ENCODE measurements at places on chromosomes 2 and 18. TPM values are rescaled to one million over a fixed set of nuclear protein-coding genes. Genes with fewer than 3 reads are reported as not detected.

DNA sequence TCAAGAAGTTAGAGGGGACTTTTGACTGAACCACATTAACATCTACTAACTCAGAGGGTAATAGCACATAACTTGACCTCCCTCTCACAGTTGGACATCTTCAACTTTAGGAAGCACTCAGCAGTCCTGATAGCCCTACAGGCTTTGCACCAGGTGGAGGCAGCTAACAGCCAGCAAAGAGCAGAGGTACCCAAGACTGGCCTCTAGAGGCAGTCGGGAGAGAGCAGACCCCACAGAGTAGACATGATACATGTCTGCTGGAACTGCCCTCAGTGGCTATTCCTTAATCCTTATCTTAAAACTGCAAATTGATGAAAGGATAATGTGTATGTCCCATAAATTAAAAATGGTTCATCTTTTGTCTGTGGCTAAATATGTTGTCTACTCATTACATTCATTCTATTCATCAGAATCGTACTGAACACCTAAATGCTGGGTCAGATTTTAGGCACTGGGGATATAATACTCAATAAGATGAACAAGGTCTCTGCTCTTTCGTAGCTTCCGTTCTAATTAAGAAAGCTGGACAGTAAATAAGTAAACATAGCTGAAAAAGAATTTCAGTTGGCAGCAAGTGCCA, 49.8 kb downstream of the CAB39 start:
- no peak for DNase-seq

DNA sequence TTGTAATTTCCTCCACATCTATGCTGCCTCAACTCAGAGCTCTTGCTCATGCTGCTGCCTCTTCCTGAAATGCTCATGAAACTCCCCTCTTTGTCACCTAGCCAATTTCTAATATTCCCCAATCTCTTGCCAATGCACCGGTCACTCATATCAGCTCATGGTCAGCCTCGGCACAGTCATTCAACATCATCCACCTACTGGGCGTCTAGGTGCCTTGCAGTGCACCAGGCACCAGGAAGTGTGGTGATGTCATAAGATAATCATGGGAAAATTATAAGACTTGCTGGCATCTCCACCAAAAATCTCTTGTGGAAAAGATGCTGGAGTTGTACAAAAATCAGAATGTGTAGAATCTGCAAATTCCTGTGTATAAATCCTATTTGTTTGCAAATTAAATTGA, 52.6 kb upstream of the RAB27B start:
- no peak for DNase-seq

- no peak for DNase-seq
Measured at GRCh38 chr2:98541906-98542305, 66.4 kb downstream of the COA5 start.

GRCh38 chr2:220188031-220188430, 560.6 kb downstream of the SLC4A3 start:
- DNase-seq: no peak

DNA sequence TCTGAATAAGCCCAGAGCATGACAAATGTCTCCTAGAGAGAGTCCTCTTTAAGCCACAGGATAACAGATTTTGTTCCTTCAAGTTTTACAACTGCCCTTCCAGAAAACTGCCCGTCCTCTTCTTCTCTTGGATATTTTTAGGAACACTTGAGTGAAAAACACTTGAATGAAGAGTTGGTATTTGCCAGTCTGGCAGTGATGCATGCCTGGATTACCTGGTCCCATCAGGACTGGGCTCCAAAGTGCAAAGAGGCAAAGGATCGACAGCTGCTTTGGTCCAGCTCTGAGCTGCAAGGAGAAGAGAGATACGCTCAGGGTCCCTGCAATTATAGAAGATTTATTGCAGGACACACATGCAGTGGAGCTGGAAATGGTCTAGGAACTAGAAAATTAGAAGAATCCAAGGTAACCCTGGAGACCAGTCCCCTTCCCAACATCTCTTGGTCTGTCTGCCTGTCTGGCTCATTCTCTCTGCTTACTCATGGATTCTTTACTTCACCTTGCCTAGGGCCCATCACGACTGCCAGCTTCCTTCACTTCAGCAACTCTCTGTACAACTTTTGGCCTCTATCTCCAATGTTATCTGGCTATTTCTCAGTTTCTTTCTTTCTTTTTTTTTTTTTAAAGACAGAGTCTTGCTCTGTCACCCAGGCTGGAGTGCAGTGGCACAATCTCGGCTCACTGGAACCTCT, 112.1 kb upstream of the SIX2 start:
- no peak for DNase-seq

DNA sequence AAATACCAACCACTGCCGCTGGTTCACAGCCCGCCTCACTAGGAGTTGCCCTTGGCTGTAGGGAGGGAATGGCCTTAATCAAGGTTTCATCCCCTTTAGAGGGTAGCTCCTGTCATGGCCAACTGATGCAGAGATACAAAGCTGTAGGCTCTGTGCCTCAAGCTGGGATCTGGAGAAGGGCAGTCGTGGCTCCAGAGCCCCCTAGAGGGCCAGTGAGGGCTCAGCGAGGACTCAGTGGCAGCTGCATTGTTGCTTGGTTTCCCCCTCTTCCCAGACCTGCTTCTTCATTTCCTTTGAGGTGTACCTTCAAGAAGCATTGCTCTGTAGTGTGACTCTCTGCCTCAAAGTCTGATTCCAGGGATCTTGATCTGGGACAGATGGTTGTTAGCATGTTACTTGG, 302.1 kb downstream of the LPIN1 start:
- no peak for DNase-seq

- no peak for DNase-seq
Measured at GRCh38 chr2:226488034-226488433, 311.6 kb downstream of the IRS1 start.

- DNase-seq: no peak
Measured at GRCh38 chr2:207885010-207885409, 115.3 kb upstream of the FZD5 start.

GRCh38 chr2:62660087-62660486, 45.4 kb upstream of the EHBP1 start:
- no peak for DNase-seq

- no peak for DNase-seq
Measured at GRCh38 chr2:240742602-240743095, 51.0 kb downstream of the AQP12A start.

GRCh38 chr2:202237787-202238233, 587 bp downstream of the SUMO1 start:
- no peak for DNase-seq

- no peak for DNase-seq
Measured at GRCh38 chr18:3408107-3408506, 41.9 kb upstream of the TGIF1 start.

DNA sequence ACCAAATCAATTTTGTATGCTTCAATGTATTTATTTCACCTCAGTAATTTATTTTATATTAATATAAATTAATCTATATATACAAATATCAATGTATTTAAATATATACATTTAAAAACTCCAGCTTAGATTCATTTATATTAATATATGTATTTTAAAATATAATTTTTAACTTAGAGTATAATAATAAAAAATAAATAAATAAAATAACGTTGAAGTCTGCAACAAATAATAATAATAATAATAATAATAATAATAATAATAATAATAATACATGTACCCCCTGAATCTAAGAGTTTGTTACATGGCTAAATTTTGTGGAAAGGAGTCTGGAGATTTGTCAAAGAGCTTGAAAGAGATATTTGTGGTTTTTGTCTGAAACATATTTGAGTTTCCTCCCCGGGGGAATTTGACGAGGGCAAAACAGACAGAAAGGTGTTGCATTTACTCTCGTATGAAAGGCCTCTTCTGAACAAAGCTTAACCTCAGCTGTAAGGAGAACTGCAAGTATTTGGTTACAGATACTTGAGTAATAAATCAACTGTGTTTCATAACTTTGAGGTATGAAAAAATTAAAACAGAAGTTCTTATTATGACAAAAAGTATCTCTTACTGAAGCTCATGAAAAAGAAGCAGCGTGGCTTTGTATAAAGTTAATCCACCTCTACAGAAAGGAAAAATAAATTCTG, 93.4 kb downstream of the CDH19 start:
- DNase-seq: no peak

DNA sequence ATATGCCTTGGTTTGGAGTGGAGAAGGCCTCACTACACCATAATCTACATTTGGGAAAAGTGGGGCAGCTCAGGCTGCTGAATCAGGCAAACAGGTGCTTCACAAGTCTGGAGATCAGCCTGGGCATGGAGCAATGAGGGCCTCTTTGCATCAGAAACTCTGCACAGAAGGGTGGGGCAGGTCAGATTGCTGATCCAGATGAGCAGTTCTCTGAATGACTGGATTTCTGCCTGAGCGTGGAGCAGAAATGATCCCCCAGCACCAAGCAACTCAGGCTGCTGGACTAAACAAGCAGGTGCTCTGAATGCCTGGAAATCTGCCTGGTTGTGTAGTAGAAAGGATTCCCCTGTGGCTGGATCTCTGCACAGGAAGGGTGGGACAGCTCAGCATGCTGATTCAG, 605.3 kb upstream of the ZNF804A start:
- no peak for DNase-seq

DNA sequence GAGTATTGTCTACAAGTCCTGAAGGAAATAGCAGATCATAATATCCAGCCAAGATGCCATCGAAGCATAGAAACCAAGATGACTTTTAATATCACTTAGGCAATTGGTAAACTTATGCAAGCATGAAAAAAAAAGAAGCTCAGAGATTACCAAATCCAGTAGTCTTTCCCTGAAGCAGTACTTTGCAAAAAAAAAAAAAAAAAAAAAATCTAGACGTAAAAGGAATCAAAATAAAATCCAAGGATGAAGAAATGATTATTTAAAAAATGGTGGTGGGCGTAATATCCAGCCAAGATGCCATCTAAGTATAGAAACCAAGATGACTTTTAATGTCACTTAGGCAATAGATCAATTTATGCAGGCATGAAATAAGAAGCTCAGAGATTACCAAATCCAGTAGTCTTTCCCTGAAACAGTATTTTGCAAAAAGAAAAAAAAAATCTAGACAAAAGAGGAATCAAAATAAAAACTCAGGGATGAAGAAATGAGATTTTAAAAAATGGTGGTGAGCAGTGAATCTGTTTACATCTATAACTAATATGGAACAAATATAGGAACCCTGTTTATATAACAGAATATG, 108.8 kb downstream of the GYPC start:
- no peak for DNase-seq

GRCh38 chr2:37987098-37987775, 62.1 kb downstream of the RMDN2 start:
- DNase-seq: no peak

- no peak for DNase-seq
Measured at GRCh38 chr18:36745219-36745975, 83.4 kb downstream of the TPGS2 start.

- no peak for DNase-seq
Measured at GRCh38 chr2:132902626-132903025, 232.6 kb upstream of the LYPD1 start.

GRCh38 chr2:9809448-9810088, 33.7 kb upstream of the TAF1B start:
- DNase-seq: peak; percentile 60

- no peak for DNase-seq
Measured at GRCh38 chr2:170492010-170492409, 223.1 kb upstream of the SP5 start.

Gene ACTG2
- total RNA-seq: 918 TPM

Gene ICA1L
- total RNA-seq: 35.9 TPM

Gene DNAJC5G
- total RNA-seq: not detected

Gene PAX3
- not detected for total RNA-seq

Gene SEPTIN10
- 91.7 TPM for total RNA-seq

Gene CYP27C1
- 0.73 TPM for total RNA-seq

Gene GAL3ST2
- 0.47 TPM for total RNA-seq

Gene SERPINB13
- not detected for total RNA-seq
